ENCODE measurements at places on chromosomes 13 and 19.

DNA sequence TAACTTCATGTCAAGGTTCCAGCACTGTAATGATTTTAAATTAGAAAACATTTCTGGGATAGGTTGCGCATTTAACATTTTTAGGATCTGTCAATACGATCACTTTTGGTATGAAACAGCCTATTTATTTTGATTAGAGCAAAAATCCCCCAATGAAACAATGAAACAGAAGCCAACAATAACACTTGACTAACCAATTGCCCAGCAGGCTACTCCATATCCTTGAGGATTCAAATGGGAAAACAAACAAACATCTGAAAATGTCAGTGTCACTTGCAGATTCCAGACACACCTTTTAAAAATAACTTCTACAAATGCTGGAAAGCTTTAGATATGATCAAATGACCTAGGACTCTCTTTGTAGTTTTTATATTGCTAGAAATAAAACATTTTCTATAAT, 1412.5 kb upstream of the PRR20A start:
- no peak for DNase-seq

GRCh38 chr13:104382951-104383350, 1316.7 kb upstream of the SLC10A2 start:
- DNase-seq, result no peak

DNA sequence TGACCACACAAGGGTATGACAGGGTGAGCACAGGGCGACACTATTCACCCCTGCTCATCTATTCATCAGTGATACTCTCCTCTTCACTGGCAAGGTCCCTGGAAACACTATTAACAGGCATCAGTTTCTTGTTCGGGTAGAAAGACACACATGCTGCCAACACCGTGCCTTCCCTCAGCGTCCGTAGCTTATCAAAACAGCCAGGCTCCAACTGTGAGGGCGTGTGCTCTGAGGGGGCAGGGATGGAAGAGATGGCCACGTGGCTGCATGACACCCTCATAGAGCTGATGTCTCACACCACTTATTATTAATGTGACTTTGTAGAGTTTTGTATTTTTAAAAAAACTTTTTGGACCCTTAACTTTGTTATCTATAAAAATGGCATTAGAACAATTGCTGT, 160.3 kb downstream of the ITGBL1 start:
- no peak for DNase-seq

DNA sequence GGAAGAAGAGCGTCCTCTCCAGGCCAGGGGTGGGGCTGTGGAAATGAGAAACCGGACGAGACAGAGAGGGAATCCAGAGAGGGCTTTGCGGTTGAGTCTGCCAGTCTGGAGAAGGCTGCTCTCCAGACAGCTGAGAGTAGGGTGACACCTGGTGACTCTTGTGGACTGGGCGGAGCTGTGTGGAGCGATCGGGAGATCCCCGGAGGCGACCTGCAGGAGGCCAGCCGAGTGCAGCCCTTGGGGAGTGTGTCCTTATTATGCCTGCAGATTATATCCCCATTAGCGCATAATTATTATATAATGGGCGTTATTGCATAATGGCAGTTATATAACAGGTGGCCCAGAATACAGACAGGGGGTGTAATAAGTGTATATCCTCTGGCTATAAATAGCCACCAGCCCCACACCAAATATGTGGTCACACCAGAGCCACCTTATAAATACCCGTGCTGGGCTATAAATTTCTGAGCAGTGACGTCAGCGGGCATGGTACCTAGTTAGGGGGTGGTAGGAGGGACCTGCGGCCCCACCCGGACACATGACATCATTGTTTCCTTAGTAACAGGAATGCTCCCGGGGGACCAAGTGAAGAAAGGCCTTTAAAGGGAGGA, 41.2 kb downstream of the NFIX start:
- no peak for DNase-seq

DNA sequence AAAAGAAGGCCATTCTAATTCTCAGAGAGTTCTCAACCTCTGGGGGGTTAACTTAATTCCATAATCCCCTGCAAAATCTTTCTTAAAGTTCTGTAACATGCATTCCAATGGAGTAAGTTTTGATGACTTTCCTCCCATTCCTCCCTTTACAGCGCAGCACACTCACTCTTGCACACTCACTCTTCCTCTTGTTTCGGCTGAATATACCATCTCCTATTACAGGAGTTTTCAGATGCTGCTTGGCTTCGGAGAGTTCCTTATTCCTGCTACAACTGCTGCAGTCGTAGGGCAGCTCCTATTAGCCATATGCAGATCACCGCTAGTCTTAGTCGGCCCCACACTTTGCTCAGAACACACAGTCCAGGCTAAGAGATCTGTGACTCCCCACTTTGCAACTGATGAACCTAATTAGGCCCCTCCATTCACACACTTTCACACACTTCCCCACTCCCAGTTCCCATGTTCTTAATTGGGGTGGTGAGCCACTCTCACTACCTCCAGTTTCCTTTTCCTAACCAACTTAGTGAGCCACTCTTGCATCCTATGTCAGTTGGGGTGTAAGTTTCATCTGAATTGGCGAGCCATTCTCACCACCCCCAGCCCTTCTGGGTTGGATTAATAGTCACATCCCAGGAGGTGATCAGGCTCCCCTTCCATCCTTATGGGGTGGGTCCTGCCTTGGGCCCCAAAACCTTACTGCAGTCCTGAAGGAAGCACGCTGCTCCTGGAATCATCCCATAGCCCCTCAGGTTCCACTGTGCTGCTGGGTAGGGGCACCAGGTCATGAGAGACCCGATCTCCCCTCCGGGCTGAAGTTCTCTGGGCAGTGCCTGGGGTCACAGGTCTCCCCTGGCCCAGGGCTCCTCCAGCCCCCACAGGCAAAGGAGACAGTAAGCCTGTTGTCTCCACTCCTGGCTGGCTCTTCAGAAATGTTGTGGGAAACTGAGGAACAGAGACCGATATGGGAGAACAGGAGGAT, 53.9 kb downstream of the OR10H4 start:
- DNase-seq, result no peak

DNA sequence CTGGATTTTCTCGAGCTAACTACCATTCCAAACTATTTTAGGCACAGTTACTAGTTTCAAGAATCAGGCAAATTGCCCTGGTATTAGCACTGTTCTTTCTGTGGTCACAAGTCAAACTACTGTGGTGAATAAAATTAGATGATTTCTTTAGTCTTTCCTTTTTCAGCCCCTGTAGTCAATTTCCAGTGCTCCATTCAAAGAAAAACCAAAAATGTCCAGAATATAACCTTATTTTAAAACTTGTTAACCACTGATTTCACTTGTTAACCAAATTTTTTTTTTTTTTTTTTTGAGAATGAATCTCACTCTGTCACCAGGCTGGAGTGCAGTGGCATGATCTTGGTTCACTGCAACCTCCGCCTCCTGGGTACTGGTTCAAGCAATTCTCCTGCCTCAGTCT, 50.6 kb upstream of the USPL1 start:
- DNase-seq, result no peak

DNA sequence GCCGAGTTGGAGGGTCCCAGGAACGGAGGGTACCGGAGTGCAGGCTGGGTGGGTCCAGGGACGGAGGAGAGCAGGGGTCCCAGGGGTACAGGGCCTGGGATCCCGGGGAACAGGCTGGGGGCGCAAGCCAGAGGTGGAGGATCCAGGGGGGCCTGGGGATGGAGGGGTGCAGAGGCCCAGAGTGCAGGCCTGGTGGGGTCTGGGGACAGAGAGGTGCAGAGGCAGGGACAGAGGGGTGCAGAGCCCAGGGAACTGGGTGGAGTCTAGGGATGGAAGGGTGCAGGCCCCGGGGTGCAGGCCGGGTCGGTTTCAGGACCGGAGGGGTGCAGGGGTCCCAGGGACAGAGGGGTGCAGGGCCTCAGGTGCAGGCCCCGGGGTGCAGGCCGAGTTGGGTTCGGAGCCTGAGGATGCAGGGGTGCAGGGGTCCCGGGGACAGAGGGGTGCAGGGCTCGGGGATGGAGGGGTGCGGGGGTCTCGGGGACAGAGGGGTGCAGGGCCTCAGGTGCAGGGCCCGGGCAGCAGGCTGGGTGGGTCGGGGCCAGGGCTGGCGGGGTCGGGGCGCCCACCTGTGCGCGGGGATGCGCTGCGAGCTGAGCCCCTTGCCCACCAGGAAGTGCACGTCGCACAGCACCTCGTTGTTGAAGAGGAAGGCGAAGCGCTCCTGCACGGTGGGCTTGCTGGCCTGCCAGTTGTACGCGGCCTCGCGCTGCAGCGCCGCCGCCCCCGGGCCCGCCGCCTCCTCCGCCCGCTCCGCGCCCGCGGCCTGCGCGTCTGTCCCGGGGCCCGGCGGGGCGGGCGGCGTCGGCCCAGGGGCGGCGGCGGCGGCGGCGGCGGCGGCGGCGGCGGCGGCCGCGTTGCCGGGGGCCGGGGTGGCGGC, 545 bp downstream of the BTBD2 start:
- DNase-seq, result no peak

- DNase-seq, result no peak
Observed at GRCh38 chr19:2387367-2388288, 27.6 kb downstream of the TMPRSS9 start.

GRCh38 chr19:10271543-10272086, 695 bp downstream of the ICAM1 start:
- no peak for DNase-seq

- DNase-seq, result no peak
Observed at GRCh38 chr13:95783747-95784146, 106.8 kb downstream of the DNAJC3 start.

GRCh38 chr19:18437491-18438330, at the start of gene ISYNA1:
Gene ISYNA1 (minus strand): TSS chr19:18438133. CDS start chr19:18437979, 154 bp downstream.
- no peak for DNase-seq

- no peak for DNase-seq
Observed at GRCh38 chr13:102311901-102312300, 89.9 kb downstream of the FGF14 start.

GRCh38 chr13:102128216-102128810, 273.5 kb downstream of the FGF14 start:
- no peak for DNase-seq

DNA sequence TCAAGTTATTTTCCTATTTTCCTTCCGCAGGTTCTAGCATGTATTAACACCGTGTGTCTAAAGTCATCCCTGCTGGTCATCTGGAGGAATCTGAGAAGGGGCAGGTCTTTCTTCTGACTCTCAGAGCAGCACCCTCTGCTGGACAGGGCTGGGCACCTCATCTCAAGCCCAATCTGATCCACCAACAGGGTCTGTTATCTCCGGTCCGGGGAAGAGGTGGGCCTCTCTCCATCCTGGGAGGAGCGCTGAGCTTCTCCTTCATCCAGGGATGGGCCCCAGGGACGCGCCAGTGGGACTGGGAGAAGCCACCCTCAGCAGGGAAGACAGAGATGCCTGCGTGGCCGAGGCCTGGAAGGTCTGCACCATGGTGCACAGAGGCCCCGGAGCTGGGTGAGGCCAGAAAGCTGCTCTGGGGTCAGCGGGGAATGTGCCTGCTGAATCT, 26.0 kb upstream of the ZNF331 start:
- DNase-seq, result no peak

- DNase-seq, result no peak
Observed at GRCh38 chr13:48624016-48624415, 29.7 kb upstream of the CYSLTR2 start.

GRCh38 chr19:10961073-10961860, 437 bp downstream of the SMARCA4 start:
- no peak for DNase-seq

GRCh38 chr19:42420055-42420544, 7.1 kb downstream of the LIPE start:
- peak; percentile 42 for DNase-seq

- DNase-seq, result no peak
Observed at GRCh38 chr19:40416918-40417642, 3.9 kb upstream of the PRX start.

GRCh38 chr19:46426035-46426505, 2.7 kb downstream of the PNMA8C start:
- no peak for DNase-seq

DNA sequence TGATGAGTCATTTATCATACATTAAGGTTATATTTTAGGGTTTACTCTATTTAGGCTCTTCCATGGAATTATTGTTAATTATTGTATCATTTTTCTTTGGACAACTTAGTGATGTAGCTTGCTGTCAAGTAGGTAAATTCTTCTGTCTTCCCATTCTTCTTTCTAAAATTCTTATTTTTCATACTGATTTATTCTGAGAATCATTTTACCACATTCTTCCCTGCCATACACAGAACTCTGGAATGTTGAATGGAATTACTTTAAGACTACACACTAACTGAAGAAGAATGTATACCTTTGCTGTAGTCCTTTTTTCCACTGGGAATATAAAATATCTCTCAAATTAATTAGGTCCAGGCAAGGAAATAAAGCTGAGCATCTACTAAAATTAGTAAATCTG, 24.5 kb upstream of the SLC7A1 start:
- no peak for DNase-seq

DNA sequence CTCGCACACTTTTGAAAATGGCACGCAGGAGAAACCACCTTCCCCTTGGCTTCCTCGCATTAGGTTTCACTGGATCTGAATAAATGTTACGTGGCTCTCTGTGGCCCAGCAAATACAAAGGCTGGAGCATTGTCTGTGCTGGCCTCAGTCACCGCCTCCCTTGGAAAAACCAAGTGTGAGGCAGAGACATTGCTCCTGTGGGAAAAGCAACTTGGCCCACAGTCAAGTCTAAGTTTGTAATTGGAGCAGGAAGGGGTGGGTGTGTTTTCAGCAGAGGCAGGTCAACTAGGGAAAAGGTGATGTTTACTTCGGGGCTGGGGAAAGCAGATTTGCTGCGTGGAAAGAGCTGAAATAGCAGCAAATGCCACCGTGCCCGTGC, 101.6 kb downstream of the IRS2 start:
- DNase-seq, result no peak

DNA sequence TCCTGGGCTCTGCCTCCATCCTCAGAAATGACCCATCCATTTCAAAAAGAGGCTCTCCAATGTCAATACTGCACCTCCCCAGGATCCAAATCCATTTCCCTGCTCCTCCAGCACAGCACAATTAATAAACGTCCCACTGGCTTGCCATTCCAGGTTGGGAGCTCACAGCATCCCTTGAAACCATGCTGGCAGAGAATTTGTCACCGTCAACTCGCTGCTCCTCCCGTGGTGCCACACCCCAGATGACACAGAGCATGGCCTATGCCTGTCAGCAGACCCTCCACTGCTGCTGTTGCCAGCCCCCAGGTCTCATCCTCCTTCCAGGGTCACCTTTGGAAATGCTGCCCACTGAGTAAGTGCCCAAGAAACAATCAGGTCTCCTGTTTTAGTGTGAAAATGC, 53.0 kb upstream of the UQCRFS1 start:
- no peak for DNase-seq

DNA sequence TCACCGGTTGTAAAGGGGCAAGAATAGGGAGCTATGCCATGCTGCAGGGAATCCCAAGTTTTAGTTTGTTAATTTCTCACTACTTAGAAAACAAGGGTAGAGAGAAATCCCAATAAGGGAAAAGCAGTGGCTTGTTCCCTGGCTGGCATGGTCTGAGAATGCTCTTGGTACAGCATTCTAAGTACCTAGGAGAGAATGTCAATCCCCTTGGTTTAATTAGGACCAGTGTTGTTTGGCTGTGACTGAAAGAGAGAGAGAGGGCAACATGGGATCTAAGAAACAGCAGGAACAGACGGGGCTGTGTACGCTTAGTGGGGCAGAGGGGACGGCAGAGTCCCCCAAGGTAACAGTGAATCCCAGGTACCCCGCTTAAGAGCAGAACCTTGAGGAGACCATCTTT, 228.8 kb downstream of the PCDH9 start:
- no peak for DNase-seq
